ENCODE measurements at places on chromosomes 13 and 19. TPM values are rescaled to one million over a fixed set of nuclear protein-coding genes. Genes with fewer than 3 reads are reported as not detected.

The KCNN1 gene
- polyA plus RNA-seq, result 25.3 TPM

The COX6B2 gene
- not detected for polyA plus RNA-seq

The MAP4K1 gene
- polyA plus RNA-seq, result 1.4 TPM

The APOC4 gene
- not detected for polyA plus RNA-seq

The CARS2 gene
- 59.4 TPM for polyA plus RNA-seq

The NFIX gene
- polyA plus RNA-seq, result 239 TPM

The RGS9BP gene
- 1.1 TPM for polyA plus RNA-seq

The STAP2 gene
- polyA plus RNA-seq, result 25.7 TPM

The SMAD9 gene
- 14.8 TPM for polyA plus RNA-seq

The ZNF726 gene
- 4.5 TPM for polyA plus RNA-seq

The USHBP1 gene
- 1.0 TPM for polyA plus RNA-seq

The ZNF486 gene
- polyA plus RNA-seq, result 4.0 TPM

The ZNF625 gene
- polyA plus RNA-seq, result 1.4 TPM

The GPATCH1 gene
- polyA plus RNA-seq, result 24.2 TPM

The KLK15 gene
- polyA plus RNA-seq, result not detected

The RASAL3 gene
- 1.1 TPM for polyA plus RNA-seq

The LILRA6 gene
- 0.24 TPM for polyA plus RNA-seq

The CEACAM20 gene
- not detected for polyA plus RNA-seq

The ZNF763 gene
- polyA plus RNA-seq, result 0.53 TPM

The SMIM17 gene
- 0.85 TPM for polyA plus RNA-seq

The ZNF799 gene
- polyA plus RNA-seq, result 0.85 TPM

The AMH gene
- polyA plus RNA-seq, result 23.2 TPM

The SNAPC2 gene
- polyA plus RNA-seq, result 56.5 TPM

The F2RL3 gene
- 0.12 TPM for polyA plus RNA-seq

The ZNF296 gene
- 2.1 TPM for polyA plus RNA-seq

The ZNF681 gene
- polyA plus RNA-seq, result 1.1 TPM

The MLLT1 gene
- 102 TPM for polyA plus RNA-seq

The ZNF14 gene
- 1.4 TPM for polyA plus RNA-seq

The URAD gene
- polyA plus RNA-seq, result not detected
